SK-N-SH (cell line): ENCODE measurements at places on chromosomes 4 and X. TPM values are rescaled to one million over a fixed set of nuclear protein-coding genes. Genes with fewer than 3 reads are reported as not detected.

The SLC10A6 gene
- not detected in 2 replicates for polyA plus RNA-seq

The IQCM gene
- polyA plus RNA-seq, result not detected in 2 replicates

The GPRASP1 gene
- 2.7 and 3.2 TPM in 2 replicates for polyA plus RNA-seq

The ADH7 gene
- polyA plus RNA-seq, result not detected in 2 replicates

The TMSB15A gene
- polyA plus RNA-seq, result 16.6 and 17.2 TPM in 2 replicates

The RAB41 gene
- not detected in 2 replicates for polyA plus RNA-seq

The EVC2 gene
- not detected in 2 replicates for polyA plus RNA-seq

The GLRB gene
- 7.6 and 11.5 TPM in 2 replicates for polyA plus RNA-seq

The ASB12 gene
- 0.03 TPM in 1 of 2 replicates, not detected in the other for polyA plus RNA-seq

DNA sequence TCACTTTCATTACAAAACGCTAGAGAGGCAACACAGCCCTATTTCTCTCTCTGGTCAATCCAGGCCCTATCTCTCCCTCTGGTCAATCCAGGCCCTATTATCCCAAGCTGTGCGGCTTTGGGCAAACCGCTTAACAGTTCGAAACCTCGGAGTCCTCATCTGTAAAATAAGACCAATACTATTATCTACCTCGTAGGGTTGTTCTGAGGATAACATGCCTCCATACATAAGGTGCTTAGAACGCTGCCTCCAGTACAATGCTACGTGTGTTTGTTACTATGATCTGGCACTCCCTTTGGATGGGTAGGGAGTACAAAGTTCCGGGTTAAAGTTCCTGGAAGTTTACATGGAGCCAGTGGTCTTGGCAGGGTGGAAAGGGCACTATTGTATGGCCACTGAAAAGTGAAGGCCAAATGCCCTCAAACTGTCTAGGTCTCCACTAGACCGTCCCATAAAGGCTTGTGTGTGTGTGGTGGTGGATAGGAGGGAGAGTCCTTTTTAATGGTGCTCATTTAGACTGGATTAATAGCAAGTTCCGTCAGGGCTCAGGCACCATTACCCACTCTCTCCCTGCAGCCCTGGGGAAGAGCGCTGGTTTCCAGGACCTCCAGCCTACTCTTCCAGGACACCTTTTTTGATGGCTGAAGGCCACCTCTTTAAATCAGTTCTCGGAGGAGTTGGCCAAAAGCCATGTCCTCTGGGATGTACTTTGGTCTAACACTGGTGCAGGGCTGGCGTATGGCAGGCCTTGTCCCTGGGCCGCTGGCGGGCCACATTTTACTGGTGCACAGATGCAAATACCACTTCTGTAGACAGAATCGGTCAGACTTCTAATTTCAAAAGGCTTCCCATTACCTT lies 75.6 kb upstream of the BCOR start:
- peak overlapping the region; percentile 96 for H3K27ac ChIP-seq
- no peaks in the 10 kb centered on the region for H3K36me3 ChIP-seq
- H3K4me1 ChIP-seq, result peaks cover 4% of the 10 kb centered on the region; the same call in 1 of the 2 replicates
- no peak for DNase-seq
- no peak overlapping the region for H3K4me3 ChIP-seq
- peaks cover 28% of the 10 kb centered on the region; the same call in 1 of the 2 replicates for H3K27me3 ChIP-seq

DNA sequence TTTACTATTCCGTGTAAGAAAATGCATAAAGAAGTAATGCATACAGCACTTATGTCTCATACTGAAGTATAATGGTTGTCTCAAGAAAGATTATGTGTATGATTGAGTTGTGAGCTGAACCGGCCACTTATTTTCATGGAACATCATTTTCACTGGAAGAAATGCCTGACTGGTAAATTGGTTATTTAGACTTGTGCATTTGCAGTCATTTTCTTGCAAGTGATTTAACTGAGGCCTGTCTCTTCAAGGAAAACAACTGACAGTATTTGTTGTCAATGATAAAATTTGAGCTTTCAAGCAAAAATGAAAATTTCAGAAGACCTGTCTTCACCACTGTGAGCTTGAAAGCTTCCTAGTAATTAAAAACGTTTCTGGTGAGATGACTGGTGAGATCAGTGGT lies 62.7 kb upstream of the RPS6KA3 start:
- no peak overlapping the region for H3K27ac ChIP-seq
- H3K36me3 ChIP-seq, result no peaks in the 10 kb centered on the region
- DNase-seq, result no peak
- no peaks in the 10 kb centered on the region for H3K27me3 ChIP-seq
- H3K4me3 ChIP-seq, result no peak overlapping the region

GRCh38 chr4:176622251-176622948 lies 170.3 kb downstream of the VEGFC start:
- no peak overlapping the region for H3K4me3 ChIP-seq
- no peaks in the 10 kb centered on the region for H3K36me3 ChIP-seq
- H3K4me1 ChIP-seq, result no peaks in the 10 kb centered on the region
- H3K27ac ChIP-seq, result no peak overlapping the region
- no peak for DNase-seq
- H3K27me3 ChIP-seq, result no peaks in the 10 kb centered on the region; the same call in 1 of the 2 replicates

GRCh38 chr4:19987746-19988145 lies 264.0 kb upstream of the SLIT2 start:
- no peak overlapping the region for H3K4me3 ChIP-seq
- H3K36me3 ChIP-seq, result no peaks in the 10 kb centered on the region
- H3K4me1 ChIP-seq, result peaks cover 14% of the 10 kb centered on the region; the same call in 1 of the 2 replicates

GRCh38 chrX:71396576-71396975 lies 30.4 kb downstream of the TAF1 start:
- H3K27me3 ChIP-seq, result no peaks in the 10 kb centered on the region
- H3K4me3 ChIP-seq, result no peak overlapping the region
- H3K27ac ChIP-seq, result no peak overlapping the region
- DNase-seq, result no peak

DNA sequence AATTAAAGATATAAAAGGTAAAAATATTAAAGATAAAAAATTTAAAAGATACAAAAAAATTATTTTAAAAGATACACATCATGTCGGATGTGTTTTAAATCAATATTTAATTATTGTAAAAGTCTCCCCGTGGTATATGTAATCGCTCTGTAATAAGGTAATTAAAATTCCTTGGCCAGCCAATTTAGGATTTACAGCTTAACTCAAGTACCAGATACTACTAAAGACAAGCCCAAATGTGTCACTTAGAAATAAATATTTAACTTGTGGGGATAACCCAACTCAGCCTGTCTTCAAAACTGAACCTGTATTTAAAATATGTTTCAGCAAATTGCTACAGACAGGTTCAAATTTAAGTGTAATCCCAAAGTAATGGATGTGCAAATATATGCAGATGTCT lies 56.0 kb downstream of the GPR82 start:
- H3K27ac ChIP-seq, result 0 out of 2 replicates have a peak overlapping the region, but pooled peaks have one; percentile 76
- H3K36me3 ChIP-seq, result no peaks in the 10 kb centered on the region
- DNase-seq, result no peak

- no peaks in the 10 kb centered on the region for H3K36me3 ChIP-seq
- no peak overlapping the region for H3K27ac ChIP-seq
- no peak overlapping the region for H3K4me3 ChIP-seq
- DNase-seq, result peak; percentile 20
- no peaks in the 10 kb centered on the region for H3K27me3 ChIP-seq
Measured at GRCh38 chr4:187929024-187929423, 66.5 kb upstream of the ZFP42 start.

GRCh38 chr4:88730811-88731210 lies 33.2 kb upstream of the NAP1L5 start:
- peaks cover 8% of the 10 kb centered on the region; the same call in 1 of the 2 replicates for H3K36me3 ChIP-seq
- H3K27me3 ChIP-seq, result no peaks in the 10 kb centered on the region
- no peak for DNase-seq

DNA sequence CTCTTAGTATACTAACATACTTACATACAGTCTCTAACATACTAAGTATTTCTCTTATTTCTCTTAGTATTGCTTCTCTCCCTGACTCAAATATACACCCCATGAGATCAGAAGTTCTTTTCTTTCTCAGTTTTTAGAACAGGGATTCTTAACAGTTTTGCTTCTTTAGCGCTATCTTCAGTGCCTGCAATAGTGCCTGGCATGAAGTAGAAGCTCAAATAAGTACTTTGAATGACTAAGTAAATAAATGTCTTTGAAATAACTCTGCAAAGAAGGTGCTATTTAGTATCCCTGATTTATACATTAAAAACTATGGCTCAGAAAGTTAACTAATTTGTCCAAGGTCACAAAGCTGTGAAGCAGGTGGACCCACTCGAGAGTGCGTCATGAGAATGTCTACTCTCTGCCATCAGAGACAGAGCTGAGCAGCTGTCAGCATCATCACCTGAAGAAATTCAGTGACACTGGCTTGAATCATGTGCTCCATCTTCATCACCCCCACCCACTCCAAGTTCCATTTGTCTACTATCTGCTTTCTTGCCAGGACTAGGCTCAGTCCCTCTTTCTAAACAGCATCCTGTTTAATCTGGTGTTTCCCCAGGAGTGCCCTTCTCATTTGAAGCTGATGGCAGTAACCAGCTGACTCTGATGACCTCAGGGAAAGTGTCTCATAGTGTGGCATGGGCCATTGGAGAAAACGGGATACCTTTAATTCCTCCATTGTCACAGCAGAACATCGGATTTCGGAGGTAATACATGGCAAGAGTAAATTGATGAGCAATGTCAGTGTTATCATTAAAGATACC lies 83.1 kb downstream of the CC2D2A start:
- no peak for DNase-seq
- H3K27me3 ChIP-seq, result no peaks in the 10 kb centered on the region
- H3K27ac ChIP-seq, result no peak overlapping the region
- H3K36me3 ChIP-seq, result peaks cover 41% of the 10 kb centered on the region
- H3K4me3 ChIP-seq, result no peak overlapping the region

- H3K27me3 ChIP-seq, result no peaks in the 10 kb centered on the region
- DNase-seq, result no peak
- no peaks in the 10 kb centered on the region for H3K4me1 ChIP-seq
- H3K27ac ChIP-seq, result no peak overlapping the region
- no peaks in the 10 kb centered on the region for H3K36me3 ChIP-seq
Measured at GRCh38 chr4:14865031-14865366, 137.3 kb upstream of the CPEB2 start.

- no peak for DNase-seq
- no peaks in the 10 kb centered on the region for H3K27me3 ChIP-seq
- H3K27ac ChIP-seq, result no peak overlapping the region
- H3K4me3 ChIP-seq, result no peak overlapping the region
Measured at GRCh38 chr4:167868163-167868562, 224.2 kb upstream of the ANXA10 start.

- H3K27ac ChIP-seq, result no peak overlapping the region
- no peaks in the 10 kb centered on the region for H3K36me3 ChIP-seq
- H3K27me3 ChIP-seq, result peaks cover 12% of the 10 kb centered on the region; the same call in 1 of the 2 replicates
- H3K4me3 ChIP-seq, result no peak overlapping the region
- no peak for DNase-seq
Measured at GRCh38 chrX:100350704-100351489, 59.2 kb downstream of the PCDH19 start.

GRCh38 chr4:52870225-52870624 lies 8.1 kb downstream of the RASL11B start:
- H3K27me3 ChIP-seq, result no peaks in the 10 kb centered on the region
- no peaks in the 10 kb centered on the region for H3K36me3 ChIP-seq
- H3K4me1 ChIP-seq, result peaks cover 74% of the 10 kb centered on the region

- H3K4me3 ChIP-seq, result no peak overlapping the region
- no peaks in the 10 kb centered on the region for H3K27me3 ChIP-seq
- no peaks in the 10 kb centered on the region for H3K36me3 ChIP-seq
- H3K4me1 ChIP-seq, result no peaks in the 10 kb centered on the region
- no peak overlapping the region for H3K27ac ChIP-seq
- no peak for DNase-seq
Measured at GRCh38 chrX:102624105-102624504, 24.8 kb downstream of the ARMCX5 start.

- H3K27ac ChIP-seq, result no peak overlapping the region
- no peaks in the 10 kb centered on the region for H3K27me3 ChIP-seq
- no peaks in the 10 kb centered on the region for H3K4me1 ChIP-seq
- H3K36me3 ChIP-seq, result no peaks in the 10 kb centered on the region
- no peak overlapping the region for H3K4me3 ChIP-seq
Measured at GRCh38 chr4:79429113-79429903, 21.3 kb upstream of the GK2 start.

- no peaks in the 10 kb centered on the region for H3K27me3 ChIP-seq
- H3K27ac ChIP-seq, result no peak overlapping the region
- DNase-seq, result no peak
Measured at GRCh38 chr4:116015062-116015461, 901.6 kb upstream of the NDST4 start.

GRCh38 chrX:51742586-51742985 lies 656 bp upstream of the GSPT2 start:
- H3K36me3 ChIP-seq, result peaks cover 9% of the 10 kb centered on the region
- DNase-seq, result peak; percentile 2
- H3K4me1 ChIP-seq, result no peaks in the 10 kb centered on the region
- H3K27ac ChIP-seq, result no peak overlapping the region

DNA sequence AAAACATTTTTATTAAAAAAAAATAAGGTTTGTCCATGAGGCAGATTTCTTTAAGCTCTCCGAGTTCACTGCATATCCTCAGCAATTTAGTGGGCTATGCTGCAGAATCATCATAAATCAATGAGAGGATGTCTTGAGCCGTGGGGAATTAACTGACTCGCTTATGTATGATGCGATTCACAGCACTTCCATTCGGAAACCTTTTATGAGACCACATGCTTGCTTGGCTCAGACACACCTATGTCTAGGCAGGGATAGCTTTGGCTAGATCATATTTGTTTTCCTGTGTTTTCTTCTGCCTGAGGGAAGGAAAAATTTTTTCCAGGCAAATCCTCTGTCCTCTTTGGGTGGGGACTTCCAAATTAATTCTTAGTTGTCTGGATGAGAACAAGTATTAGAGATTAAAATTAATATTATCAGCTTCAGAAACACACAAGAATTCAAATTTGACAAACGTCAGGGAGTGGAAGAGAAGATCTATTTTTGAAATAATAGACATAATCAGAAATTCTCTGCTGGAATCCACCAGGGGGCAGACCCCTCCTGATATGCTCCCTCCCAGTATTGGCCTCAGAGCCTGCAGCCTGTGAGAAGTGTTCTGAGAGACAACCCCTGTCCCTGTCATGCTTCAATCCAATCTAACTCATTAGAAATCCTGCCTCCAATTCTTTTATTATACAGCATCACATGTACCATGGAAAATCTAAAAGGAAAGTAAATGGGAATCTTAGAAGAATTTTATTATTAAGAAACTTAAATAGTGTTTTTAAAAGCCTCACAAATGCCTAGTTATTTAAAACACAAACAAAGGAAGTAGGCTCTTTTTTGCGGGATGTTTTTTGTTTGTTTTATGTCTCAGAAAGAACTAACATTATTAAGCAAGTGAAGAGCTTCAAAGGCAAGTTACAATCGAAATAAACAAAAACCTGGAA lies 345.1 kb upstream of the TACR3 start:
- DNase-seq, result peak; percentile 25
- no peaks in the 10 kb centered on the region for H3K36me3 ChIP-seq
- no peak overlapping the region for H3K27ac ChIP-seq
- no peaks in the 10 kb centered on the region for H3K4me1 ChIP-seq
- H3K4me3 ChIP-seq, result no peak overlapping the region

- H3K4me1 ChIP-seq, result no peaks in the 10 kb centered on the region; the same call in 1 of the 2 replicates
- peak; percentile 61 for DNase-seq
- H3K27me3 ChIP-seq, result no peaks in the 10 kb centered on the region
- no peak overlapping the region for H3K27ac ChIP-seq
Measured at GRCh38 chr4:169566021-169566818, 46.2 kb downstream of the NEK1 start.
